NB4 (cell line): ENCODE measurements at places on chromosomes 6 and 20.
A peak's percentile ranks its signal among the peaks of the same experiment; 100 is the strongest.

GRCh38 chr20:51404297-51405060 lies 138.0 kb downstream of the NFATC2 start:
- DNase-seq: peak; percentile 31

GRCh38 chr6:5457041-5457440 lies 195.7 kb downstream of the FARS2 start:
- no peak for DNase-seq

- no peak for DNase-seq
Measured at GRCh38 chr6:43016943-43017334, 2.9 kb downstream of the KLHDC3 start.

DNA sequence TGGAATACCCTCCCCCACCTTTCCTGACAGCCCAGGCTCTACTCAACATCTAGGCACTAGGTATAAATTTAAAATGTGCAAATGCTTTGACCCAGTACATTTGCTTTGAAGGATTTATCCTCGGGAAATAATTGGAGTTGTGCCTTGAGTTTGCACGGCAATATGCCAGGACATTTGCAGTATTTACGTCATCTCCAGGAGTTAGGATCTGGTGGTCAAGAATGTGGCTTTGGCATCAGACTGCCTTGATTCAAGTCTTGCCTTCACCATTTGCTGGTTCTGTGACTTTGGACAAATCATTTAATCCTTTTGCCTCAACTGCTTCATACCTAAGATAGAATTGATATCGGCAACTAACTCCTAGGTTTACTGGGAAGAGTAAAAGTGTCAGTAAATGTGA lies 169.6 kb downstream of the PLCB1 start:
- DNase-seq: no peak

- no peak for DNase-seq
Measured at GRCh38 chr20:36582821-36583220, 9.4 kb downstream of the TGIF2 start.

DNA sequence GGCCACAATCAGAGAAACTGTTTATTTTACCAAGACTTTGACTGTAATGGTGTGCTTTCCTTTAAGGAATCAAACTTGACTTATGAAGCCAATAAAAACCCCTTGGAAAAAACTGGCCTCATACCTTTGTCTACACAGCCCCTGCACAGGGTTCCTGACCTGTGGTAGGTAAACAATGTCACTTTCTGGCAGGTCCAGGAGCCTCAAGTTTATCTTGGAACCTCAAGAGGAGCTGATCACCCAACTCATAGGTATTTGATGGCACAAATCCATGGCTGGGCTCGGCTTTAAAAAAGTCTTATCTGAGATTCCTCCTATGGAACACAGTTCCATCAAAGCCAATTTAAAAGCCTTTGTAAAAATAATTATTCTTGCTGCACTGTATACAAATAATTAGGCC lies 61.0 kb downstream of the AGPAT4 start:
- DNase-seq: no peak
